ENCODE measurements at places on chromosomes 7 and 10. TPM values are rescaled to one million over a fixed set of nuclear protein-coding genes. Genes with fewer than 3 reads are reported as not detected.

GRCh38 chr7:34365011-34365410, 293.0 kb upstream of the NPSR1 start:
- DNase-seq: no peak

DNA sequence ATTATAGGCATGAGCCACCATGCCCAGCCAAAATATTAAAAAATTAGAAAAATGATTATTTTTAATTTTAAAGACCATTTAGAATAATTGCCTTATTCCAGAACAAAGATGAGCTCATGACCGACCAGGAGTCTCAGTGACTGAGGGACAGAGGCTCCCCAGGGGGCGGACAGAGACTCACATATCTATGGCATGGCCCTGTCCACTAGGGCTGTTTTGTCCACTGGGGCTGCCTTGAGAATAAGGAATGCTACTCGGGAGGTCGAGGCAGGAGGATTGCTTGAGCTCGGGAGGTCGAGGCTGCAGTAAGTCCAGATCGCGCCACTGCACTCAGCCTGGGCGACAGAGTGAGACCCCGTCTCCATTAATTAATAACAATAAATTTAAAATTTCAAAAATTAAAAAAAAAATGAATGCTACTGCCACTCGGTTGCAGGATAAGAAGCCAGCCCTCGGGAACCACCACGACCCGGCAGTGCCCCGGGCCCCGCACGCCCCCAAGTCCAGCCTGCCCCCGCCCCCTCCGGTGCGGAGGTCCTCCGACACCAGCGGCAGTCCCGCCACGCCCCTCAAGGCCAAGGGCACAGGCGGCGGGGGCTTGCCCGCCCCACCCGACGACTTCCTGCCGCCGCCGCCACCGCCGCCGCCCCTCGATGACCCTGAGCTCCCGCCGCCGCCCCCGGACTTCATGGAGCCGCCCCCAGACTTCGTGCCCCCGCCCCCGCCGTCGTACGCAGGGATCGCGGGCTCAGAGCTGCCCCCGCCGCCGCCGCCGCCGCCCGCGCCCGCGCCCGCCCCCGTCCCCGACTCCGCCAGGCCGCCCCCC, 128.6 kb downstream of the APBB1IP start:
- DNase-seq: no peak

GRCh38 chr7:73896454-73896853, 35.5 kb downstream of the TMEM270 start:
- no peak for DNase-seq

DNA sequence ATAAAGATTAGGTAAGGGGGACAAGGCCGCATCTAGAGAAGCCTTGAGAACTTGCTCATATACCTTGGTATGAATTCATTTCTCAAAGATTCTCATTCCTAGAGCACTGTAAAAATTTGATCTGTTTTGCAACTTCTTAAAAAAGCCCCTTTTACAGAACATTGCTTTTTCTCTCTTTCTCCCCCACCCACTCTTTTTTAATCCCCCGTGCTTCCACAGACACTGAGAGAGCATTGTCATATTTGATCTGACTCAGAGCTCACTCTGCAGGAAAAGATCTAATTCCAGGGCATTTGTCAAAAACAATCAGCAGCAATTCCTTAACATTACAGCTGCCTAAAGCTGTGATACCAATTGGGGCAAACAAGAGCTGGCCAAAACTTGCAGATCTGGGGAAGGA, 92.0 kb downstream of the ARHGAP22 start:
- DNase-seq: no peak

- DNase-seq: no peak
Measured at GRCh38 chr10:127203067-127203466, 6.7 kb upstream of the INSYN2A start.

GRCh38 chr10:5775685-5776084, 37.5 kb downstream of the GDI2 start:
- peak; percentile 88 for DNase-seq

DNA sequence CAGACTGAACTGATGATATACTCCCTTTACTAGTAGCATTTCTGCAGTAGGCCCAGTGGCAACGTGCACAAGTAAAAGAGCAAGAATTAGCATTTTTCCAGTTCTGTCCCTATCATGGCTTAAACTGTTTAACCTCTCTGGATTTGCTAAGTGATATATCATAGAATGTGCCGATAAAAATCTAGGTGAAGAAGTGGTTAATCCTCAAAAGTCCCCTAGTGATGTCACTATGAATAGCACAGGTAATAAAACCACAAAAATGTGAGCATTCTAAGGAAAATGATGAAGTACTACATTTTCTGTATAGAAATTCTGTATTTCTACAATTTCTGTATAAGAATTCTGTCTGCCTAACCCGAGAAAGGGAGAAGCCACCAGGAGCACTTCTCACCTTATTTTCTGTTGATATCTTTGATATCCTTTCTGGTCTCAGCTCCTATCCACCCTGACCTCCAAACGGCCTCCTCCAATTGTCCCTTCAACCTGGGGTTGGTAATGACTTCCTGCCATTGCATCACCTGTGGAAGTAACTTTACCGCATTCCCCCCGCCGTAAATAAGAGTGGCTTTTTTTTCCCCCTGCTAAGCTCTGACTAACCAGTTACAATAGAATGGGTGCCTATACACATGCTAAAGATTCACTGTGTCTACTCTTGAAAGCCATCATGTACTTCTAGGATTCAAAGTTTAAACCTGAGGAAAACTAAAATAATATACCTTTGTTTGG, 155.9 kb upstream of the ASAH2 start:
- DNase-seq: no peak

DNA sequence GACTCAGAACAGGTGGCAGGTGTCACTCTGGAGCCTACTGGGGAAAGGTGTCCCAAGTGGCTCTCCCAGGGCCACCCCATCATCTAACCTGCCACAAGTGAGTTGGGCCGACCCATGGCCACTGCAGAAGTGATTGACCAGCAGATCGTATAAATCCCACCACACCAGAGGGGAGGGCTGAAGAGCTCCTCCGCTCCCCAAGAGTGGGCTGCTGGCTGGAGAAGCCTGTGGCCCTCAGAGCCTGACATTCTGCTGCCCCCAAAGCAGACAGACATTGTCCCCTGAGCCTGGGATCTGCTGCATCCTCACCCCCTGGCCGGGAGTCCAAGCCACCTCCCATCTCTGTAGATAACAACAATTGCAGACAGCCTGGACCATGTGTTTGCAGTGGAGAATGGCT, 36.7 kb downstream of the ANXA8 start:
- no peak for DNase-seq

DNA sequence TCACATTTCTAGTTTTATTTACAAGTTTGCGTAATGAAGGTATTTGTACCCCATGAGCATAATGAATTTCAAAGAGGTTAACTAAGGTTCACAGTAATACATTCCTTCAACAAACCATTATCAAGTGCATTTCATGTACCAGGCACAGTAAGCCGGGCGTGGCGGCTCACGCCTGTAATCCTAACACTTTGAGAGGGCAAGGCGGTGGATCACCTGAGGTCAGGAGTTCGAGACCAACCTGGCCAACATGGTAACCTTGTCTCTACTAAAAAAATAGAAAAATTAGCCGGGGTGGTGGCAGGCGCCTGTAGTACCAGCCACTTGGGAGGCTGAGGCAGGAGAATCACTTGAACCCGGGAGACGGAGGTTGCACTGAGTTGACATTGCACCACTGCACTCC, 4.3 kb upstream of the EIF3A start:
- no peak for DNase-seq

DNA sequence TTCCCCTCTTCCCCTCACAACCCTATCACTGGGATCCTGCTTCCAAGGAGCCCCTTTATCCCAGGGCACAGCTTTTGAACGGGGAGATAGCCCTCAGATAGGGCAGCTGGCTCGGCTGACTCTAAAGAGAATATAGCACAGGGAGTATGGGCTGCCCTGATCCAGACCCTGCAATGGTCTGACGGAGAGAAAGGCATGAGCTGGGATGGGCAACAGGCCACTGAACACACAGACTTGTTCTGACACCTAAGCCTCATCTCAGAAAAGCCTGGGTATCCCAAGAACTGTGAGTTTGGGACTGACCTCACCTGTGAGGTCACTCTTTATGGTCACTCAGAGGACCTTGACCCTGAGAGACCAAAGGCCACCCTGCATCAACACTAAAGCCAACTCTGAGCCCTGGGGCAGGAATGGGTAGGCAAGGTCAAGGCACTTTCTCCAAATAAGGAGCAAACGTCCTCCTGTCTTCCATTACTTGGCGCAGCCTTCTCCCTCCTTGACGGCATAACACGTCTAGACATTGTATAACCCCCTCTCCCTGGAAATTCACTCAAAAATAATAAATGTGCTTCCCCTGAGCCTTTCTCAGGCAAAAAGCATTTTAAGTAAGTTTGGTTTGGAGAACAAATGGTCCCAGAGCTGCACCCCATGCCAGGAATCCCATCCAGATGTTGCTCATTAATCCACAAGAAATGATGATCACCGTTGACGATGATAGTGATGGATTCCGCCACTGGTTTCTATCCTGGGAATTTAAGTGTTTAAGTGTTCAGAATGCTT, 8.2 kb upstream of the LRRC18 start:
- no peak for DNase-seq

GRCh38 chr10:70905071-70906021, 17.0 kb upstream of the PCBD1 start:
- DNase-seq: no peak

DNA sequence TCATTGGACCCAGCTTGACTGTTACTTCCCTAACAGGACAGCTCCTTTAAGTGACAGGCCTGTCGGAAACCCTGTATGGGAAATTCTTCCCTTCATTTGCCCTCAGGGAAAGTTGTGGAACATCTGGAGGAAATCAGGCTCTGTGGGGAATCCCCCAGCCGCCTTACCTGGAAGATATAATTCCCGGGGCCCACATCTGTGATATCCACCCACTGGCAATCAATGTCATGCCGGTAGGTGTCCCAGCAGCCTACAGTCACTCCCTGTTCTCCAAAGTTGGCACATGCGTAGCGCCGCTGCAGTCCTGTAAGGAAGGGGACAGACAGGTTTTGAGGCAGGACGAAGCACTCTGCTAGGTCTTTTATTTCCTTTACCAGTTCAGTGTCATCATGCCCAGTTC, 16.6 kb downstream of the LOXL4 start:
- DNase-seq: no peak

DNA sequence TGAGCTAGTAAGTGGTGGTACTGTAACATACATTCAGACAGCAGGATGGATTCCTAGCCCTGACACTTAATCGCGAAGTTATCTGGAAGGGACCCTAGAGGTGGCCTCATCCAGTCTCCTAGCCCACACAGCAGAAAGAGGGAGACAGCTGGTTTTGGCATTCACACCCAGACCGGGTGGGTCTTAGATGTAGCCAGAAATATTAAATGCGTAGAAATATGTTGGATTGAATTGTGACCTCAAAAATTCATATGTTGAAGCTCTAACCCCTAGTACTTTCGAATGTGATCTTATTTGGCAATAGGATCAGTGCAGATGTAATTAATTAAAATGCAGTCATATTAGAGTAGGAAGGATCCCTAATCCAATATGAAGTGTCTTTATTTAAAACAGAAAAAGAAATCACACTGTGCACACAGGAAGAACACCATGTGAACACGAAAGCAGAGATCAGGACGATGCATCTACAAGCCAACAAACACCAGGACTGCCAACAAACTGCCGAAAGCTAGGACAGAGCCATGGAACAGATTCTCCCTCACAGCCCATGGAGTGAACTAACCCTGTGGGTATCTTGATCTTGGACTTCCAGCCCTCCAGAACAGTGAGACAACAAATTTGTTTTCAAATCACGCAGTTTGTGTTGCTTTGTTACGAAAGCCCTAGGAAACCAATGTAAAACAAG, 2.9 kb upstream of the XPNPEP1 start:
- DNase-seq: no peak

- DNase-seq: no peak
Measured at GRCh38 chr7:90119178-90119971, 34.9 kb upstream of the STEAP1 start.

Gene IFIT1B
- not detected for total RNA-seq

Gene PAXIP1
- total RNA-seq: 13.0 TPM

Gene GARIN1A
- 2.4 TPM for total RNA-seq

Gene TBL2
- total RNA-seq: 19.2 TPM

Gene CYP2C19
- total RNA-seq: not detected

Gene C10orf53
- total RNA-seq: not detected

Gene RAPGEF5
- not detected for total RNA-seq

Gene HOXA5
- not detected for total RNA-seq

Gene KIF11
- total RNA-seq: 0.75 TPM

All from naive thymus-derived CD4-positive, alpha-beta T cell (primary cell).